ENCODE measurements at places on chromosomes 6 and 20.

GRCh38 chr6:164075981-164076615 is 661.6 kb downstream of the QKI start:
- no peak for DNase-seq

- DNase-seq, result no peak
These were observed 28.1 kb upstream of the EEF1E1 start for GRCh38 chr6:8130399-8130798.

DNA sequence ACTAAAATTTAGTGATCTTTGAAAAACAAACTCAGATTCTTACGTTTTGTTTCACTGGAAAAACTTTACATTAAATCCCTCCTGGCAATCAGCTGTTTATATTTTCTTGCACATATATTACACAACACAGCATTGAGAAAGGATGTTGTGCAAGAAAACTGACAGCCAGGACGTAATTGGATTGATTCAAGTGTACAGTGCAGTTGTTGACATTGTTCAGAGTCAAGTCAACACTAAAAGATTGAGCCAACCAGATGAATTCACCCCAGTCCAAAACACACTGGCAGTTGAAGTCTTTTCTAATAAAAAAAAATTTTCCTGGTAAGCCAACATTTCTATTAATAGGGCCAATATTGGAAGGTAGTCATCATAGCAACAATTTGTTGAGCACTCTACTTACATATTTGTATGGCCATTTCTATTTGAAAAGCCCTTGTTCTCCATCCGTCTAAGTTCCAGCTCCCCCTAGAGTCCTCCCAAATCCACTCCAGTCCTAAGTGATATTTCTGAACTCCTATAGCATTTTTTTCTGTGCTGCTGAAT is 20.9 kb upstream of the VNN1 start:
- no peak for DNase-seq

DNA sequence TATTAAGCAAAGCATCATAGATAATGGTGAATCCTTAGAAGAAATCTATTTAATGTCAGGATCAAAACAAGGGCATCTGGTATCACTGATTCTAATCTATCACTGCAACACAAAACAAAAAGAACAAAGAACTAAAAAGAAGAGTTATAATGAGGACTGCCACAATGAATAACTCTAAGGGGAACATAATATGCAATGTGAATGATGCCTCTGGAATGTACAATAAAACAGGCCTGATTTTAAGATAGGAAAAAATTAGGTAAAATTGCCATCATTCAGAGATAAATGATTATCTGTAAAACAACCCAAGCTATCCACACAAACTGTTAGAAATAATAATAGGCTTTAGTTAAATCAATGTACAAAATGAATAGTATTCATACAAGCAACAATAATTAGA is 936.7 kb upstream of the CITED2 start:
- DNase-seq, result no peak

- DNase-seq, result no peak
These were observed 55.3 kb downstream of the FNDC1 start for GRCh38 chr6:159224452-159224851.

DNA sequence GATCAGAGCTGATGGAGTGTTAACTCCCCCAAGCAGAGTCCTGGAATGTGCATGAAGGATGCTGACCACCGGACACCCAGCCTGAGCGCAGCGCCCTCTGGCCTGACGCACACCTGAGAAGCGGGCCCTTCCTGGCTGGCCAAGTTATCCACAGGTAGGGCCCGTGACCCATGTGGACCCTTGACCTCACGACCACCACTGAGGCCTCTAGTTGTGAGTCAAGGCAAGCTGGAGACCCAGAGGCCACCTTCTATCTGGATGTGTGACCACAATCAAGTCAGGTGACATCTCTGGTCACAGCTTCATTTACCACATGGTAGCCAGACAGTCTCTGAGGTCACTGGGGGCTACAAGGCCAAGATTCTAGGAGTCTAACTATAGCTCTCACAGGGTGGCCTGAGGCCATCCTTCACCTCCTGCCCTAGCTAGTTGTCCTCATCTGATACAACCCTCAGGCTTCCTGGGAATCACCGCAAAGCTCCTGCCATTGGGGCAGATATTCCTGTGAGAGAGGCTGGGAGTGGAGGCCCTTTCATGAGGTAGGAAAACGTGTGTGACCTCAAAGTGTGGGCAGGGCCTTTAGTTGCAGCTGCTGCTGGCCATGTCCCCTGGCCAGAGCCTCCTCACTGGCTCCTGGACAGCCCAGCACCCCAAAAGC is 53.1 kb downstream of the DSTN start:
- DNase-seq, result no peak

DNA sequence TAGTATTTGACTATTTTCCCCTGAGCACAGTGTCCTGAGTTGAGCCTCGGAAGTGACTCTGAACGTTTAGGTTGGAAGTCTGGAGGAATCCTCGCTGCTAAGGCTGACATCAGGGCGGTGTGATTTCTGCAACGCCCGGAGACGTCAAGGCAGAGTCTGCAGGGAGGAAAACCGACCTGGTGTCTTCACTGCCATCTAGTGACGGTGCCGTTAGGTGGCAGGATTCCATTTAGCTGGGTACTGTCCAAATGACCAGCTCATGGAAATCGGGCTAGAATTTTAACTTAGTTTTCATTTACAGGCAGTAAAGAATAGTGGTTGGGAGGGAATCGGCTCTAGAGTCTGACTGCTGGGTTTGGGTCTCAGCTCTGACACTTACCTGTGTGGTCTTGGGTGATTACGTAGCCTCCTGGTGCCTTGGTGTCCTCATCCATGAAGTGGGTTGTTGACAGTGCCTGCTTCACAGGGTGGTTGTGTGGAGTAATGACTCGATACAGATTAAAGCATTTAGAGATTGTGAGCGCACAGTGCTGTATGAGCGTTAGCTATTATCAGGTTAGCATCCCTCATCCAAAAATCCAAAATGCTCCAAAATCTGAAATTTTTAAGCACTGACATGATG is 35.0 kb downstream of the FOXF2 start:
- DNase-seq, result no peak

- DNase-seq, result no peak
These were observed 27.6 kb downstream of the TIAM2 start for GRCh38 chr6:155022721-155023120.

GRCh38 chr20:61567204-61567603 is 315.1 kb downstream of the CDH4 start:
- DNase-seq, result no peak

GRCh38 chr6:24936641-24937317 is 1.0 kb upstream of the RIPOR2 start:
- DNase-seq, result no peak

GRCh38 chr20:63739130-63740069 is at the start of gene SLC2A4RG:
Gene SLC2A4RG (plus strand): TSS chr20:63739776. CDS start chr20:63739913, 137 bp downstream.
- no peak for DNase-seq

GRCh38 chr6:149332602-149333265 is 15.2 kb downstream of the TAB2 start:
- DNase-seq, result no peak

GRCh38 chr20:8385247-8385646 is 253.2 kb downstream of the PLCB1 start:
- no peak for DNase-seq

- DNase-seq, result no peak
These were observed 8.6 kb upstream of the LBP start for GRCh38 chr20:38337561-38338140.
